T-helper 2 cell (primary cell): ENCODE measurements at places on chromosomes 3 and 15.

GRCh38 chr15:87570206-87570605 lies 686.3 kb downstream of the NTRK3 start:
- DNase-seq: no peak

GRCh38 chr15:76334438-76335306 lies 1.9 kb upstream of the ISL2 start:
- DNase-seq: no peak

DNA sequence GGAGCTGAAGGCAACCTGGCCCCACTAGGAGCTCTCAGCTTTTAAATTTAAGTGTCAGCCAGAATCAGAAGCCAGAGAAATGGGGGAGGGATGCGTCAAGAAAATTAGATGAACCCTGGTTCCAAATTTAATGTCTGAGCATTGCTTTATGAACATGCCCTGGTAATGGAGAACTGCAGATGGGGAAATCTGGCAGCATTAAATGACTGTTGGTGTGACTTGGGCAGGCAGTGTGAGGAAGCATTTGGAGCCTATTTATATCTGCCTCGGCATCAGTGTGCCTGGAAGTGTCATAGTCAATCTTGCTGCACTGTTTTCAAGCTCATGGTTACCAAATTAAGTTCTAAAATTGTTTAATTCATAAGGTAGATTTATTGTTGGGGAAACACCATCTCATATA lies 29.0 kb downstream of the NME9 start:
- DNase-seq: no peak

GRCh38 chr15:94858011-94858410 lies 626.6 kb downstream of the MCTP2 start:
- DNase-seq: no peak

GRCh38 chr3:170563712-170564423 lies 22.0 kb downstream of the SLC7A14 start:
- no peak for DNase-seq

- no peak for DNase-seq
These were observed 821 bp upstream of the MAGI1 start for GRCh38 chr3:66039590-66039887.

GRCh38 chr3:139124197-139124596 lies 79.5 kb upstream of the PRR23C start:
- DNase-seq: no peak

DNA sequence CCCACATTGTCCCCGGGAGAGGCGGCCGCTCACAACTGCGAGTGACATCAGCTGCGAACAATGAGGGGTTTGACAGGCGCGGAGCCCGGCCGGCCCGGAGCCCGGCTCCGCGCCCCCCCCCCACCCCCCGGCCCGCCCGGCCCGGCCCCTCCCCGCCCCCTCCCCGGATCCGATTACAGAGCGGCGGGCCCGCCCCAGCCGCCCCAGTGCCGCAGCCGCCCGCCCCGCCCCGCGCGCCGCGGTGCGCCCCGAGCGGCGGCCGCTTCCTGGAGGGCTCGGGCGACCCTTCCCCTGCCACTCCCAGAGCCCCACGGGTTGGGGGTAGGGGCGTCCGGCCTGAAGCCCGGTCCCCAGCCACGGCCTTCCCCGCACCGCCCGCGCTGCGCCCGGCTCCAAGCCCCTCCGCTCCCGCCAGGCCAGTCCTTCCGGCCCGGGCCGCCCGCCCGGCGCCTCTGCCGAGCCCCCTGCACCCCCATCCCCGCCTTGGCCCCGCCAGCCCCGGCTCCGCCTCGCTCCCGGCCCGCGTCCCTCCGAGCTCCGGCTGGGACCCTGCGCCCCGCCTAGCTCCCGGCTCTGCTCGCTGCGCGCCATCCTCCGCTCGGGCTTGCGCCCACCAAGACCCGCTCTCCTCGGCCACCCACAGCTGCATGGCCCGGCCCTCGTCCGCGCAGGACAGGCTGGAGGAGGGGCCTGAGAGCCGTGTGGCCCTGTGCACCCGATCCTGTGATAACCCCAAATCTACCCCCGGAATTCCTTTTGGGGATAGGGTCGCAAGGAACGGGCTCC lies at the start of gene PCBP4:
Gene PCBP4, minus strand, starts transcription at position 71 of the 786 bp plus-strand sequence. CDS start 6,214 bp downstream, outside the sequence.
- DNase-seq: no peak
